ENCODE measurements at places on chromosomes 6 and 20.
A peak's percentile ranks its signal among the peaks of the same experiment; 100 is the strongest.

DNA sequence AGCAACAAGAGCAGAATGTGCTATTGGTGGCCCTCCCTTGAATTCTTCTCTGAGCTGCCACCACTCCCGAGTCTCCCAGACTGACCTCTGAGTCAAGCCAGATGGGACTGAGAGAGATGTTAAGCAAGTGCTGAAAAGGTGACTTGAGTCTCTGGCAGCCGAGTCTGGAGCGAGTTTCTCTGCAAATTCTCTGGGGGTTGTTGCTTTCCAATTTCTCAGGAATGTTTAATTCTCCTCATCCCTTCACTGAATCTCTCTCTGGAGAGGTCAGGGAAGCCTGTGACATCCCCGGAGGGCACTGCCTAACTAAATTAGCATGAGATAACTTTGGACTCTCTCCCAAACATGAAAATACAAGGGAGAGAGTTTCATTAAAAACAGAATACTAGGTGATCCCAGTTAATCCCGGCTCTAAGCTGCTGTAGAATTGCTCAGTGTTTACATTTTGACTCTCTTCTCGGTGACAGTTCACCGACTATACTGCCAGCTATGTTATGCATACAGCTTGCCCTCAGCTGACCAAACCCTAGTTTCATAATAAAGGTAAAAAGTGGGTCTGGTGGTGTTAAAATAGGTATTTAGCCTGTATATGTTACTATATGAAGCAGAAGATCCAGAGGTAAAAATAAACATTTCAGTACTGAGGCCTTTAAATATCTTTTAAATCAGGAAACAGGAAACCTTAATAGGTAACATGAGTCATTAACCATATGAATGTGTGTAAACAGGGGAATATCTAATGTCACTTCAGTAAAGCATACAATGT, 157.9 kb downstream of the FOXC1 start:
- no peak for DNase-seq

GRCh38 chr6:13053006-13053461, 275.3 kb downstream of the TBC1D7 start:
- DNase-seq, result no peak

DNA sequence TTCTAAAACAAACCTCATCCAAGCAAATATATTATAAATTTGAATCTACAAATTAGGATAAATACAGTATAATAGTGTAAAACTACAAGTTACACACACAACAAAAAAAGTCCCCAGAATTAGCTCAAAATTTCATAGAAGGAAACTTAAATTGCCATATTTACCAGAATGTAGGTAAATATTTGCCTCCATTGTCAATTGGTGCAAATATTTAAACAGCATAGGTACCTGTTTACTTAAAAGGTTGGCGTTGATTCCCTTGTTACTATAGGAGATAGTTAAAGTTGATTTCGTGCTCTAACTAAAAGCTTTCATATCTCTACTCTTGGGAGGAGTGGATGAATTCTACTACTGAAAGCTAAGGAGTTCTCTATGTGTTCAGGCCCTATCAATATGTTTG, 111.6 kb upstream of the TENT5A start:
- DNase-seq, result no peak

DNA sequence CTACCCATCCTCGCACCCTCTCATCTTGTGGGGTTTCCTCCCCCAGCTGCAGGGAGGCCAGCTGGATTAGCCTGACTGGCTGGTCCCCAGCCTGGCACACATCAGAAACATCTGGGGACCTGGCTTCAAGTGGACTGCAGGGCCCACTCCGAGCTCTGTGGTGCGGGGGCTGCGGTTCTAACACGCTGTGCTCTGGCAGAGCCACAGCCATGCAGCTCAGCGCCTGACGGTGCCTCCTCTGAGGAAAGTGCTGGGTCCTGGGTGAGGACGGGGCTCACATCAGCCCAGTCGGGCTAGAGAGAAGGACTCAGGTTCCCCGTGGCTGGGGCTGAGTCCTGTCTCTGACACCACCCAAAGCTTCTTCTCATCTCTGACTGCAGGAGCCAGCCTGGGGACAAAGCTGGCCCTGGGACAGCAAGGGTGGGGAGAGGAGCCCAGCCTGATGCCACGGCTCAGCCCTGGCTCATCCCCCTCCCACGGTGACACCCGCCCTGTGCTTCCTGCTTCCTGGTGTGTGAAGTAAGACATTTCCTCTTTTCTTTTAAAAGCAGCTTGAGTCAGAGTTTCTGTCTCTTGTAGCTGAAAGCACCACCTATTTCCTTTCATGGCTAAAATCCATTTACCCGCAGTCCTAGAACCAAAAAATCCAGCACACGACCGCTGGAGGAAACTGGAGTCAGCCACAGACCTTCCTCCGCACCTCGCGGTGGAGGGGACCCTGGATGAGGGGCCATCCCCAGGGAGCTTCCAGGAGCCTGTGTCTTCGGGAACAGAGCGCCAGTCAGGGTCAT, 127.4 kb upstream of the AFDN start:
- DNase-seq, result peak; percentile 65

GRCh38 chr20:48195121-48195870, 410.0 kb upstream of the SULF2 start:
- no peak for DNase-seq

- no peak for DNase-seq
Measured at GRCh38 chr6:43669922-43670622, 17.5 kb downstream of the MRPS18A start.

GRCh38 chr6:124055963-124056362, 252.3 kb downstream of the NKAIN2 start:
- DNase-seq, result no peak

DNA sequence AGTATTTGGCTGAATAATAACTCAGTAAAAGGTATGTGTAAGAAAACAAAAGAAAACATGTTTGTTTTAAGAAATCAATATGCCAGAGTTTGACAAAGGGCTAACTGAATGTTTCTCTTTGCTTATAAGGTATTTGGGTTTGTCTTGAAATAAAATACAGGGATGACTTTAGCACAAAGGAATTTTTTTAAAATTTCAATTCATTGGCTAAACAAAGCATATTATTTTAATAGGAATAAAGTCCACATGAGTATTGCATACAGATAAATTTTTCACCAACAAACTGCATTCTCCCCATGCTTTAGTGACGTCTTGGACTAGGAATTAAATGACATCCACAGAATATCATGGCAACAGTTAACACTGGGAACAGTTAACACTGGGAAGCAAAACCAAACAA, 480.0 kb upstream of the JAG1 start:
- DNase-seq, result no peak

DNA sequence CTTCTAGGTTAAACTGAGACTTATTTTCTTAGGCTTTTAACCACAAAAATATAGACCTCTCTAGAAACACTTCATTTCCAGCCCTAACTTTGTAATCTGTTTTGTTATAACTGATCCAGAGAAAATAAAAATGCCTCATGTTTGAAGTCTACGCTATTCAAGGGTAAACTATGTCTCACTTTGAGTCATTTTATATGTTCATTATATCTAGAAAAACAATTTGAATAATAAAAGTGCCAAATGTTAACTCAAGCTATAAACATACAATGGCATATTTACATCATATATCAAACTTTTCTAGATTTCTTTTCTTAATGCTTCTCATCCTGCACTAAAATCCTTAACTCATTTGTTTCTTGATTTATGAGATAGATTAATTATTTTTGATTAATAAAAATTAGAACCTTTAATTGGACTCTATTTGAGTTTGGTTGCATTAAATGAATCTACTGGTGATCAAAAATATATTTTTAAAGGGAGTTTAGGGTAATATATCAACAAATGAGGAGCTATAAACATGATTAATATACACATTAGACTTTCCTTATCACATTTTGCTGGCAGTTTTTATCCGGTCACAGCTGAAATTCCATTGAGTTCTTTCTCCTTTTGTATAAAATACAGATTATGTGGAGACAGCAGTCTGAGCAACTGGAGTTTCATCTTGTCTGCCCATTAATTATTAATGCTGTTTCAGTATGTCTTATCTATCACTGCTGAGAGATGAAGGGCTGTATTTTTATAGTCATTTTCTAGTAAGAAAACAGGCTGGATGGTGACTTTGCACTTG, 246.5 kb downstream of the TBX18 start:
- DNase-seq, result no peak

GRCh38 chr6:4358414-4359107, 223.2 kb upstream of the ECI2 start:
- no peak for DNase-seq

GRCh38 chr6:117513778-117514365, 31.4 kb downstream of the DCBLD1 start:
- no peak for DNase-seq
